Activated CD4-positive, alpha-beta T cell treated with anti-CD3 and anti-CD28 coated beads, Interleukin-2, Interleukin-6, amounts not matched to agents 100 ng/mL and 50 ng/mL, durations not matched to agents 16 hours and 8 hours (primary cell): ENCODE measurements at places on chromosomes 5 and 9.

DNA sequence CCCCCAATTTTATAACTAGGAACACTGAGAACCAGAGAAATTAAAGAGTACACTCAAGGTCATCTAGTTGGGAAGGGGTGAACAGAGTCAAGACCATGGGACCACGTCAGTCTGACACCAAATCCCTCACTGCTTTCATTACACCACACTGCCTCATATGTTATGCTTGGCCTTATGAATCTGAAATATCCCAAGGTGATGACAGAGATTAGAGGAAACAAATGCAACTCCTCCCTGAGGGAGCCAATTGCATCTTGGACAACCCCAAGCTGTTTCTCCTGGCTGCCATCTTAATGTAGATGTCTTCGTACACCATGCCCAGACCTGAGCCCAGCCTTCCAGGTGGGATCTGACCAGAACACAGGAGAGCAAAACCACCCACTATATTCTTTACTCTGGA, 60.6 kb upstream of the ABCA1 start:
- DNase-seq, result no peak

GRCh38 chr9:104927216-104927911, 591 bp downstream of the ABCA1 start:
- DNase-seq, result peak; percentile 3

- no peak for DNase-seq
Observed at GRCh38 chr5:158376679-158377078, 517.7 kb upstream of the CLINT1 start.

DNA sequence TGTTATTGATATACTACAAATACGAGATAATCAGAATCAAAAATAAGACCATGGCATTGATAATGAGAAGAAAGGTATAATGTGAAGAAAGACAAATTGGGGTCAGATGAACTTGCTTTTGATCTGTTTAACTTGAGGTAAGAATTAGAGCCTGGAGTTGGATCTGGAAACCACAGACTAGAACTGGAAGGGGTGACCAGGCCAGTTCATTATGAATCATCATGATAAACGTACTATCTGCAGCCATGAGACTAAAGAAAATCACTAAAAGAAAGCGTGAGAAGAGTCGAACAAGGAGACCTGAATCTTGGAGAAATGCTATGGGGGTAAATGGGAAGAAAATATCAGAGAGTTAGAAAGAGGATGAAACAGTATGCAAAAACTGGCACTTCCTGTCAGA, 967.5 kb downstream of the NR2F1-AS1 start:
- no peak for DNase-seq

DNA sequence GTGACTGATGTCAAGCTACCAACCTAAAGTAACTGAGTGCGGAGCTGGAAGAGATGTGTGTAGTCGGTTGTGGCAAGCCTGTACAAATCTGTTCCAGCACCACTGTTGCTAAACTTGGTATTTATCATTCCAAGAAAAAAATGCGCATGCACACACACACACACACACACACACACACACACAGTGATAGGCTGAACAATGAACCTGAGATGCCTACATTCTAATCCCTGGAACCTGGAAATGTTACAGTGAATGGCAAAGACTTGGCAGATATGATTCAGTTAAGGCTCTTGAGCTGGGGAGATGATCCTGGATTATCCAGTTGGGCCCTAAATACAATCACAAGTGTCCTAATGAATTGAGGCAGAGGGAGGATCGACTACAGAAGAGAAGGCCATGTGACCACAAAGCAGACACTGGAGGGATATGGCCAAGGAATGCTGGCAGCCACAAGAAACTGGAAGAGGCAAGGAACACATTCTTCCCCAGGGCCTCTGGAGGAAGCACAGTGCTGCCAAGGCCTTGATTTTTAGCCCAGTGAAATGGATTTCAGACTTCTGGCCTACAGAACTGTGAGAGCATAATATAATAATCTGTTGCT, 49.7 kb upstream of the LHFPL2 start:
- no peak for DNase-seq

GRCh38 chr5:181215997-181216989, 6.8 kb upstream of the TRIM41 start:
- DNase-seq, result peak; percentile 62

GRCh38 chr5:129716651-129717050, 31.2 kb upstream of the MINAR2 start:
- DNase-seq, result no peak

DNA sequence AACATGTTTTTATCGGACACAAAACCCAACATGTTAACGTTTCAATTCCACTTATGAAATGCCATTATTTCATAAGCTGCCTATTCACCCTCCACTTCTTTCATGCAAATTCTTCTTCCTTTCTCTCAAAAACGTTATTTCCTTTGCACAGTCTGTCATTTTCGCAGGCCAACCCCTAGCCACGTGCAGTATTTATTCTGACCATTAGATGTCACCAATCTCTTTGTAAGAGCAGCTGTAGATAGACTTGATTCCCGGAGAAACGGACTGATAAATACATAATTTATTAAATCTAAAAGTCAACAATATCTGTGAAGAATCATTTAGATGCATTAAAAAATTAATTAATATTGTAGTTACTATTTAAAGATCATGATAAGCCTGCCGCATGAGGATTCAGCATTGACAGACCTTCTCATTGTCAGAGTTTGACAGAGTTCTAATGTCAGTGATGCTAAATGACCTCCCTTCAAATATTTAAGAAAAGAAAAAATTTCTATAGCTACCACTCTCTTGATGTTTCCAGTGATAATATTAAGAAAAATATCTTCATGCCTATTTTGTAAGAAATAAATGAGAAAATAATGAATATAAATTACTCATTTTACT, 933.6 kb downstream of the CDH12 start:
- peak; percentile 23 for DNase-seq

GRCh38 chr5:62475072-62475471, 62.5 kb downstream of the IPO11 start:
- no peak for DNase-seq

- DNase-seq, result no peak
Observed at GRCh38 chr5:74103131-74104023, 477.4 kb downstream of the ARHGEF28 start.

- peak; percentile 79 for DNase-seq
Observed at GRCh38 chr5:912280-913091, 19.8 kb downstream of the TRIP13 start.

GRCh38 chr5:175772747-175773533, 98.4 kb upstream of the CPLX2 start:
- no peak for DNase-seq

- DNase-seq, result no peak
Observed at GRCh38 chr5:8644377-8644776, 775.4 kb downstream of the MTRR start.

DNA sequence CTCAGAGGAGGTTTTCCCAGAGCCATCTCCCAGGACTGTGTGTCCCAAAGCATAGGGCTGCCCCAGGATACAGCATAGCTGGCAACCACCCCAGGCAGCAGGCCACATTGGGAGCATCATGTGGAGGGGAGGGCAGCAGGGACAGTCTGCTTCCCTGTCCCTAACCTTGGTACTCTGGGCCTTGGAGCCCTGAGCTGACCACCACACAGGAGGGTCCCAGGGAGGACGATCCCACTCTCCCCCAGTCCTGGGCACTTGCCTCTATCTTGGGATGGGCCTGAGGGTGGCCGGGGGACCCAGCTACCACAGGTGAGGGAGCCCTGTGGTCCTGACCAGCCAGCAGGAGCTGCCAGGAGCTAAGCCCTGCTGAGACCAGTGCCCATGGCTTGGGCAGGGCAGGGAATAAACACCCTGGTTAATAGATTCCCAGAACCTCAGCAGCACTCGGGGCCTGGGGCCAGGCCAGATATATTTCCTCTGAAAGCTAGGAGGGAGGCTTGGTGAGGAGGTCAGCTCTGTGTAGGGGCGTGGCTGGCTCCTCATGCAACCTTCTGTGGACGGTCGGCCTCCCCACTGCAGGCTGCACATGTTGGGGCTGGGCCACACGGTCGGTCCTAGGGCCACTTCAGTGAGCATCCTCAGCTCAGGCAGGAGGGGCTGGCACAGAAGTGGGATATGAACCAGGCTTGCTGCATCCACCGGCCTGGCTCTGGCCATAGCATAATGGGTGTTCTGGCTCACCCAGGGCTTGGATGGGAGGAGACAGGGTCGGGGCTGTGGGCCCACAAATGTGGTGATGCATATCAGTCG, 4.2 kb downstream of the NINJ1 start:
- DNase-seq, result no peak

DNA sequence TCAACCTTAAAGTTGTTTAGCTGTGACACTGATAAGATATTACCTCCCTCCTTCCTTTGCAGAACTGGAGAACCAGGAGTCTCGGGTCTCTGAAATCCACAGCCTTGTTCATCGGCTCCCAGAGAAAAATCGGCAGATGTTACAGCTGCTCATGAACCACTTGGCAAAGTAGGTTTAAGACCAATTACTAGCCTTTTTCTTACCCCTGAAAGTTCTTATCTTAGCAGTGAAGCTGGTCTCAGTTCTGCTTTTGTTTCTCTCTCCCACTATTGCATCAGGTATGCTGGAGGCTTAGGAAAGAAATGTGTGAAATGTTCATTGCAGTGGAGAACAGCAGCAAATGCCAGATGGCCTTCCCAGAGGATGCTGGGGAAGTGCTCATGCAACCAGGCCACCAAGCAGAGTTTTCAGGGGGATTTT, 287.4 kb downstream of the ARHGAP26 start:
- DNase-seq, result no peak

DNA sequence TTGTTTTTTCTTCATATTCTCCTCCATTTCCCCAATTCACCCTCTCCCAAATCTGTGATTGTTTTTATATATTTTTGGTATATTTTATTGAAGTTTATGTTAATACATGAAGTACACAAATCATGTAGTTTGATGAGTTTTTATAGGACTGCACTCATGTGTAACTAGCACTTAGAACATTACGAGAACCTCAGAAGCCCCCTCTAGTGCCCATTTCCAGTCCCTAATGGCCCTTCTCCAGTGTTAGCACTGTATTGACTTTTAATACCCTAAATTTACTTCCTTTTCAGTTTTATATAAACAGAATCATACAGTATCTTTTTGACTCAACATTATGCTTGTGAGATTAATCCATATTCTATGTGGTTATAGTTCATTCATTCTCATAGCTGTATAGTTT, 18.5 kb upstream of the FKTN start:
- no peak for DNase-seq

GRCh38 chr5:141623186-141623585, 4.4 kb upstream of the DIAPH1 start:
- DNase-seq, result peak; percentile 64
